ENCODE measurements at places on chromosomes 5 and 9.

GRCh38 chr5:56639476-56639875 lies 175.9 kb upstream of the MAP3K1 start:
- no peak for DNase-seq

- DNase-seq, result no peak
Measured at GRCh38 chr5:128613128-128613527, 75.1 kb upstream of the FBN2 start.

GRCh38 chr5:40389591-40389990 lies 290.1 kb upstream of the PTGER4 start:
- no peak for DNase-seq

DNA sequence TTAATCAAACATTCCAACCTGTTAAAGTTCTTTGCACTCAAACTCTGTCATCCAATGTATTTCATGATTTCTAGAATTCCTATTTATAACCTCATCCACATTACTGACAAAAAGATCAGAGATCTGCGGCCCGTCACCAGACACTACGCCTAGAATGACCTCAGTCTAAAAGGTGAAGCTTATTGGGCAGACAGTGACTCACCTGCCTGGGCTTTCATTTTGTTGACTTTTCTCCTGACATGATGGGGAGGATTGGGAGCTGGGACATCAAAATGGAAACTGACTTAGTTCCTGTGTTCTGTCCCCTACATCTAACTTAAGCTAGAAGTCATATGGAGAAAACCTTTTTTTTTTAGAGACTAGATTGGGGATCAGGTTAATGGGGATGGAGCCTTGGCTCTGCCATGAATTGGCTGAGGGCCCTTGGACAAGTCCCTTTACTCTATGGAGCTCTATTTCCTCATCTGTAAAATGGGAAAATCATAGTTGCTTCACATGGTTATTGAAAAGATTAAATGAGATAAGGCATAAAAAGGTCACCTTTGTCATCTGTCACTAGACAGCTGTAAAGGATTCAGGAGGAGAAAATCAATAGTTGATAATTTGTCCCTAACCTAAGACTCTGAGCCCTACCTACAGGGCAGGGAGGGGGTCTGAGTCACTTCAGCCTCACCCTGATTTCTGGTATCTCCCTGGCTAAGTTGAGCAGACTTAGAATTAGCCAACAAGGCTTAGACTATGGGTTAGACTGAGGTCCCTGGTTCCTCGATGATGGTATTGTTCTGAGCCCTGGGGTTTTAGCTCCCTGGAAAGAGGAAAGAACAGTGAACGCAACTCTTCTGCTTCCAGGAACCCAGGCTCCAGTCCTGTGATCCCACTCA lies 224.8 kb upstream of the TBC1D2 start:
- DNase-seq, result no peak

GRCh38 chr5:135834639-135835529 lies at the start of gene SLC25A48:
Gene SLC25A48, plus strand, starts transcription at chr5:135834663. Its CDS starts 185 bp downstream, at chr5:135834848.
- DNase-seq, result peak; percentile 32

DNA sequence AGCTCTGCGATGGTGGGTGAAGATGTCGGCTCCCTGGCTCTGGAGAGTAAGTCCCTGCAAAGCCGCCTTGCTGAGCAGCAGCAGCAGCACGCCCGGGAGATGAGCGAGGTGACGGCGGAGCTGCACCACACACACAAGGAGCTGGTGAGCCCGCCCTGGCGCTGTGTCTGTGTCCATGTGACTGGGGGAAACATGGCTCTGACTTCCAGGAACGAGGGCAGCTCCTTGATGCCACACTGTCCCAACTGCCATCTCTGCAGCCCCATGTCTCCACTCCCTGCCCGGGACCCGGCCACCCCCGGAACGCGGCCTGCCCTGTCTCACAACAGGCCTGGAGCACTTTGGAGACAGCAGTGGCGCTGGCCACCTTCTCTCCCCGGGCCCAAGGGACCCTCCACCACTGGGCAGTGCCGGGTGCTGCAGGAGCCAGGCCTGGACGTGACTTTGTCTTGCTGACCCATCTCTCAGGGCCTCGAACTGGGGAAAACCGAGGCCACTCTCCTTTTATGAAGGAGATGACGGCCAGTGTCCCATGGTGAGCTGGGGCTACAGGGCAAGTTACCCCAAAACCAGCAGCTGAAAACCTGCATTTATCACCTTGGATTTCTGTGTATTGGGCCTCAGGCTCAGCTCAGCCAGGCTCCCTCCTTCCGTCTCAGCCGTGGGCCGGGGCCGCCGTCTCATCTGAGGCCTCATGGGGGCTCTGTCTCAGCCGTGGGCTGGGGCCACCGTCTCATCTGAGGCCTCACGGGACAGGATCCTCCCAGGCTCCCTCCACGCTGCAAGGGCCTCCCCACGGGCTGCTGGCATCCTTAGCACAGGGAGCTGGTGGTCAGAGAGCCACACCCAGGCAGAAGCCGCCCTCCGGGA lies 28.6 kb downstream of the CEP72 start:
- DNase-seq, result no peak

GRCh38 chr9:114155263-114155994 lies at the start of gene COL27A1:
Gene COL27A1, plus strand, starts transcription at chr9:114155537. Its CDS starts 414 bp downstream, at chr9:114155951.
- peak; percentile 88 for DNase-seq

All from stimulated activated CD4-positive, alpha-beta T cell treated with anti-CD3 and anti-CD28 coated beads, Interleukin-4, amount 100 ng/mL, for 48 hours (primary cell).